ENCODE measurements at places on chromosomes 5 and 9.

GRCh38 chr5:28734396-28734795, 1696.0 kb upstream of the CDH9 start:
- no peak for DNase-seq
- H3K27me3 ChIP-seq: no peaks in the 10 kb centered on the region
- no peak overlapping the region for H3K4me3 ChIP-seq
- H3K36me3 ChIP-seq: no peaks in the 10 kb centered on the region
- H3K27ac ChIP-seq: no peak overlapping the region
- H3K4me1 ChIP-seq: no peaks in the 10 kb centered on the region

- H3K27ac ChIP-seq: no peak overlapping the region
- no peak overlapping the region for H3K4me3 ChIP-seq
- no peak for DNase-seq
- H3K4me1 ChIP-seq: peaks cover 24% of the 10 kb centered on the region
- H3K36me3 ChIP-seq: no peaks in the 10 kb centered on the region
These were observed 51.3 kb upstream of the SLC30A5 start for GRCh38 chr5:69042500-69042899.

GRCh38 chr5:132498152-132498551, 7.6 kb upstream of the IRF1 start:
- H3K4me1 ChIP-seq: peaks cover 3% of the 10 kb centered on the region
- H3K4me3 ChIP-seq: no peak overlapping the region
- H3K27ac ChIP-seq: peak overlapping the region; percentile 73
- H3K36me3 ChIP-seq: no peaks in the 10 kb centered on the region

- peaks cover 13% of the 10 kb centered on the region for H3K4me1 ChIP-seq
- H3K4me3 ChIP-seq: no peak overlapping the region
- no peak overlapping the region for H3K27ac ChIP-seq
- no peaks in the 10 kb centered on the region for H3K27me3 ChIP-seq
- DNase-seq: no peak
These were observed 206.2 kb downstream of the DCP2 start for GRCh38 chr5:113182658-113183344.

- no peak overlapping the region for H3K4me3 ChIP-seq
- no peak for DNase-seq
- H3K27me3 ChIP-seq: peaks cover 6% of the 10 kb centered on the region
- no peaks in the 10 kb centered on the region for H3K36me3 ChIP-seq
- H3K4me1 ChIP-seq: no peaks in the 10 kb centered on the region
- no peak overlapping the region for H3K27ac ChIP-seq
These were observed 101.7 kb downstream of the RORB start for GRCh38 chr9:74598874-74599273.

DNA sequence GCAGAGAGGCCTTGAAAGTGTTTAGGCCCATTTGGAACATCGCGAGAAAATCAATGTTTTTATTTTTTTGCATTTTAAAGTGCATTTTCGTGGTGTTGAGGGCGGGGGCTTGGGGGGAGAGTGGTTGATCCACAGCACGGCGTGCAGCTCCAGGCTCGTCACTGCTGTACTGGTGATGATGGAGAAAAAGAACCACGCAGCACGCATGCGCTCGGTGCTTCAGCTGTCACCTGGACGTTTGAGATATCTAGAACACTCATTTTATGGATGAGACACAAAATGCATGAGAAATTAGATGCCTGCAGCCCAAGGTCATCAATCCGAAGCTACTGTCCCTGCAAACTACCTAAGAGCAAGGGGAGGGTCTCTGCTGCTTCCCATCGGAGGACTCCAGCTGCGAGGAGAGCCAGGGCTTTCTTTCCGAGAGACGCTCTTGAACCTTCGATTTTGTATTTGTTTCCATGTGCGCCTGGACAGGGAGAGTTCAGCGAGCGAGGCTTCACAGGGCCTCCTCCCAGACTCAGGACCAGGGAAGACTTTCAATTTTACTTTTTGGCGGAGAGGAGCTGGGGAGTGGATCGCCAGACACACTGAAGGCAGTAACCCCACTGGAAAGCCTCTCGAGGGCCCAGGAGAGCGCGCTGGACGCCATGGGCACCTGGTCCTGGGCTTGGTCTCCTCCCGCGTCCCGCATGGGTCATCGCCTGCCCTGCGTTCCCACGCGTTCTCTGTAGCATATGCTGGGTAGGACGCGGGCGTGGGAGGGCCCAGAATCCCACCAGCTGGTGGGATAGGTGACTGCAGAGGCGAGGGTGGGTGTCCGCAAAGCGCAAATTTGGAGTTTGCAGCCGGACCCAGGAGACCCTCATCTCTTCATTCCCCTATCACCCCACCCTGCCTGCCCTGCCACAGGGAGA, 2.5 kb downstream of the DMRT2 start:
- H3K36me3 ChIP-seq: no peaks in the 10 kb centered on the region
- no peak for DNase-seq
- peaks cover 70% of the 10 kb centered on the region for H3K27me3 ChIP-seq
- H3K4me3 ChIP-seq: peak overlapping the region; percentile 70
- H3K27ac ChIP-seq: peak overlapping the region; percentile 59

DNA sequence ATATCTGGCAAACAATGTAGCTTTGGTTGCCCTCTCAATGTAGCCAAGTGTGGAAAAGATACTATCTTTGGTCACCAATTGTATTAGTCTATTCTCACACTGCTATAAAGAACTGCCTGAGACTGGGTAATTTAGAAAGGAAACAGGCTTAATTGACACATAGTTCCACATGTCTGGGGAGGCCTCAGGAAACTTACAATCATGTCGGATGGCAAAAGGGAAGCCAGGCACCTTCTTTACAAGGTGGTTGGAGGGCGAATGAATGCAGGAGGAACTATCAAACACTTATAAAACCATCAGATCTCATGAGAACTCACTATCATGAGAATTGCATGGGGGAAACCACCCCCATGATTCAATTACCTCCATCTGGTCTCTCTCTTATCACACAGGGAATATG, 133.1 kb upstream of the TBCA start:
- no peak overlapping the region for H3K4me3 ChIP-seq
- DNase-seq: no peak
- H3K4me1 ChIP-seq: no peaks in the 10 kb centered on the region
- no peaks in the 10 kb centered on the region for H3K36me3 ChIP-seq

GRCh38 chr5:31333475-31333874, 140.0 kb downstream of the CDH6 start:
- no peak overlapping the region for H3K27ac ChIP-seq
- no peaks in the 10 kb centered on the region for H3K27me3 ChIP-seq
- peaks cover 5% of the 10 kb centered on the region for H3K4me1 ChIP-seq
- no peaks in the 10 kb centered on the region for H3K36me3 ChIP-seq
- no peak overlapping the region for H3K4me3 ChIP-seq
- no peak for DNase-seq

GRCh38 chr5:124923131-124923530, 176.7 kb upstream of the ZNF608 start:
- H3K36me3 ChIP-seq: no peaks in the 10 kb centered on the region
- H3K4me3 ChIP-seq: no peak overlapping the region
- H3K27ac ChIP-seq: no peak overlapping the region
- peaks cover 12% of the 10 kb centered on the region for H3K4me1 ChIP-seq
- no peaks in the 10 kb centered on the region for H3K27me3 ChIP-seq

GRCh38 chr5:126778675-126779403, 1.9 kb downstream of the LMNB1 start:
- H3K27me3 ChIP-seq: no peaks in the 10 kb centered on the region
- peak overlapping the region; percentile 86 for H3K4me3 ChIP-seq
- DNase-seq: no peak
- peaks cover 16% of the 10 kb centered on the region for H3K4me1 ChIP-seq
- peaks cover 3% of the 10 kb centered on the region for H3K36me3 ChIP-seq

DNA sequence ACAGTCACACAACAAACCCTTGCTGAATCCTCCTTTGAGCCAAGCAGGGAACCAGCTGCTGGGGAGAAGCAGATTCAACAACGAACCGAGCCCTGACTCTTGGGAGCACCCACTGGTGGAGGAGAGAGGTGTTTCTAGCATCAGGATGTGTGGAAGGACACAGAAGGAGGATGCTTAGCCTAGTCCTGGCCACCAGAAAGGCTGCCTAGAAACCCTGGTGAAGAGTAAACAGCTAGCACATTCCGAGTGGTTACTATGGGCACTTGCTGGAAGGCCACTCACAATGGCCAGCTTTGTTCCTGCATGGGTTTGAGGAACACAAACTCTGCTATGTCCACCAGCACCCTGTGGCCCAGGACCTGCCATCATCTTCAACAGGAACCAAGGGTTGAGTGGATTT, 1.8 kb downstream of the TIFAB start:
- no peak overlapping the region for H3K27ac ChIP-seq
- no peak for DNase-seq
- H3K27me3 ChIP-seq: peaks cover 22% of the 10 kb centered on the region
- H3K4me3 ChIP-seq: no peak overlapping the region
- no peaks in the 10 kb centered on the region for H3K36me3 ChIP-seq
- H3K4me1 ChIP-seq: peaks cover 3% of the 10 kb centered on the region

- H3K4me1 ChIP-seq: peaks cover 12% of the 10 kb centered on the region
- DNase-seq: peak; percentile 44
- no peaks in the 10 kb centered on the region for H3K27me3 ChIP-seq
- peaks cover 10% of the 10 kb centered on the region for H3K36me3 ChIP-seq
- H3K4me3 ChIP-seq: no peak overlapping the region
- H3K27ac ChIP-seq: no peak overlapping the region
These were observed 34.3 kb upstream of the RPS23 start for GRCh38 chr5:82312373-82312856.

- peak; percentile 16 for DNase-seq
- peak overlapping the region; percentile 83 for H3K4me3 ChIP-seq
- no peaks in the 10 kb centered on the region for H3K36me3 ChIP-seq
These were observed 1.9 kb downstream of the PCSK5 start for GRCh38 chr9:75892216-75892911.

DNA sequence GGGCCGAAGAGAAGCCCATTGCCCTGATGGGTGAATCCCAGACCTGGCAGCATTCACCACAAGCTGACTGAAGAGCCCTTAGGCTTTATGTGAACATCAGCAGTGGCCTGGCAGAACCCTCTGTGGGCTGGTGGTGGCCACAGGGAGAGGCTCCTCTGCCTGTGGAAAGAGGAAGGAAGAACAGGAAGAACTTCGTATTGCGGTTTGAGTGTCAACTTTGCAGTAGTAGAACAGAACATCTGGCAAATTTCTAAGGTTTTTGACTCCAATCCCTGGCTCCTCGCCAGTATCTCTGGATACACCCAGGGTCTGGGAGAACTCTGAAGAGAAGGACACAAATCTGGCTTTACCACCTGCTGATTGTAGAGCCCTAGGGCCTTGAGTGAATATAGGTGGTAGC, 356.4 kb upstream of the GRAMD2B start:
- H3K4me3 ChIP-seq: no peak overlapping the region
- no peak for DNase-seq
- peaks cover 10% of the 10 kb centered on the region for H3K36me3 ChIP-seq
- no peaks in the 10 kb centered on the region for H3K27me3 ChIP-seq
- no peak overlapping the region for H3K27ac ChIP-seq

DNA sequence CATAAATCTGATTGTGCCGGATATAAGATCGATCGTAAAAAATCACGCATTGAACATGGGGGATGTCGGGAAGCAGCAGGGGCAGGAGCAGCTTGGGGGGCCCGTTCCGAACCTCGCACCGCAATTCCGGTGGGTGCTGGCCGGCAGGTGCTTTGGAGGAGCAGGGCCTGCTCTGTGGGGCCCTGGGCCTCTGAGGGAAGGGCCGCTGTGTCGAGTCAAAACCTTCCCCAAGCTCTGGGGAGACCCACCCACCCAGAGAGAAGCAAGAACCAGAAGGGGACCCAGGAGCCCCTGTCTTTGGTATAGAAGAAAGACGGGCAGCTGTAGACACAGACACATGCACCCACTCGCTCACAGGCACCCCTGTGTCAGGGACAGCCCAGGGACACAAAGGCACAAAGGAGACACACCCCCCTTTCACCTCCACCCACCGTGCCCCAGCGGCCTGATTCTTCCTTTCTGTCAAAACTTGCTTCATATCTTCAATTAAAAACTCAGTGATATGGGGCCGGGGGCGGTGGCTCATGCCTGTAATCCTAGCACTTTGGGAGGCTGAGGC, 49.4 kb upstream of the ZBTB43 start:
- H3K27ac ChIP-seq: no peak overlapping the region
- peaks cover 55% of the 10 kb centered on the region for H3K27me3 ChIP-seq
- H3K36me3 ChIP-seq: no peaks in the 10 kb centered on the region
- no peak for DNase-seq
- no peak overlapping the region for H3K4me3 ChIP-seq

DNA sequence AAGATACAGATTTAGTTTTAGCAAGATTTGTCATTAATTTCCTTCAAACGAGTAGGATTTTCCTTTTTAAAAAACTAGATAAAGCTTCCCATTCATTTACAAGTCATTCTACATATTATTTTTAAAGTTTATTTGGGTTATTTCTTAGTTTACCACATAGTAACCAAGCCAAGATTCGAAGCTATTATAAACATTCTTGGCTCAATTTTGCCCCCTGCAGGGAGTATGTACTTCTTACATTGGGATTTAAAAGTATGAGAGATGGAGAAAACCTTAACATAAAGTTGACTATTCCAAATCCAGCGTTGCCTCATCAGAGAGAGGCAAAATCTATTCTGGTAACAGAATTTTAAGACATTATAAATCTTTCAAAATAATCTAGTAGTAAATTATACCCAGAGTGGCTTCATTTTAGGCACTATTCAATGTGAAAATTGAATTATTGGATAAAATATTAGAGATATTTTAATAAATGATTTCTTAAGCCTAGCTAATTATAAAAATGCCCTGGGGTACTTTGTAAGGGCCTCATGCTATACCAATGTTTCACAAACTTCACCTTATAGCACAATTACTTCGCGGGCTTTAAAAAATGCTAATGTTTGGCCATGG, 39.1 kb downstream of the FBN2 start:
- no peak overlapping the region for H3K27ac ChIP-seq
- H3K27me3 ChIP-seq: no peaks in the 10 kb centered on the region
- no peaks in the 10 kb centered on the region for H3K4me1 ChIP-seq

DNA sequence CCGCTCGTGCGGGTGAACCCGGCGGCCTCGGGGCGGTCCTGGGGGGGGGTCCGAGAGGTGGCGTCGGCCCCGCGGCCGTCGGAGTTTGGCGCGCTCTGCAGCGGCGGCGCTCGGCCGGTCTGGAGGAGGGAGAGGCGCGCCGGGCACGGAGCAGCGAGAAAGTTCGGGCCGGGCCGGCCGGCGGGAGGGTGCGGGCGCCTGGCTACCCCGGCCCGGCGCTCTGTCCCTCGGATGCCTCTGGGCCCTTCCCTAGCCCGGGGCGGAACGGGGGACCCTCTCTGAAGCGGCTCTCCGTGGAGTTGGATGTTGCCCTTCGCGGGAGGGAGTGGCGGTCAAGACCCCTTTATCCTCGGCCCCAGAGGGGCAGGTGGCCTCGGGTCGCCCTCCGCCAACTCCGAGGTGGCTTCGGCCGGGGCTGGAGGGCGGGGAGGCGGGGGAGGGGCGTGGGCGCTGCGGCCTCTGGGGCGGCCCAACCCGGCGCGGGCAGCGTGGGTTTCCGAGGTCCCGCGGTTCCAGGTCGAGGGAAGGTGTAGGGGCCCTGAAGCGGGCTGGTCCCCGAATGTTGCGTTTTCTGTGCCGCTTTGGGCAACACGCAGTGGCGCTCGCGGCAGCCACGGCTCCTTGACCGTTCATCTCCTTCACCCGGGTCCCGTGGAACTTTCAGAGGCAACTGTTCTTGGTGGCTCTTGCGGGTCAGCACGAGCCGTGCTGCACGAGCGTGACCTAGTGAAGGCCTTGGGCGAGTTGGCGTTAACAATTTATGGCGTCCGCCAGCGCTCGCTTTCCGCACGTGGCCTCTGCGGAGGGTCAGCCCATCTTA, 290.5 kb downstream of the DOCK8 start:
- H3K36me3 ChIP-seq: peaks cover 10% of the 10 kb centered on the region
- H3K27me3 ChIP-seq: peaks cover 4% of the 10 kb centered on the region
- peak; percentile 24 for DNase-seq
- H3K4me3 ChIP-seq: peak overlapping the region; percentile 86

GRCh38 chr5:107698286-107698685, 27.5 kb upstream of the EFNA5 start:
- H3K36me3 ChIP-seq: no peaks in the 10 kb centered on the region
- H3K27me3 ChIP-seq: peaks cover 5% of the 10 kb centered on the region
- H3K27ac ChIP-seq: no peak overlapping the region
- H3K4me3 ChIP-seq: no peak overlapping the region
- no peaks in the 10 kb centered on the region for H3K4me1 ChIP-seq
- DNase-seq: no peak
